COR-L47 (cell line): ENCODE measurements at places on chromosomes 13 and 19.

DNA sequence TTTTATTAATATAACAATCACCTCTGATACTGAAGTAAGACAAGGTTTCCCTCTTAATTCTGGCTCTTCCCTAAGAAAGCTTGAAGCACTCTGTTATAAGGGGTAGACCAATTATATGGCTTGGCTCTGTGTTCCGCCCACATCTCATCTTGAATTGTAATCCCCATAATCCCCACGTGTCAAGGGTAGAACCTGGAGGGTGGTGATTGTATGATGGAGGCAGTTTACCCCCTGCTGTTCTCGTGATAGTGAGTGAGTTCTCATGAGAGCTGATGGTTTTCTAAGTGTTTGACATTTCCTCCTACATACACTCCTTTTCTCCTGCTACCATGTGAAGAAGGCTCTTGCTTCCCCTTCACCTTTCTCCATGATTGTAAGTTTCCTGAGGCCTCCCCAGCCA is 363.8 kb upstream of the PCDH20 start:
- DNase-seq: no peak

DNA sequence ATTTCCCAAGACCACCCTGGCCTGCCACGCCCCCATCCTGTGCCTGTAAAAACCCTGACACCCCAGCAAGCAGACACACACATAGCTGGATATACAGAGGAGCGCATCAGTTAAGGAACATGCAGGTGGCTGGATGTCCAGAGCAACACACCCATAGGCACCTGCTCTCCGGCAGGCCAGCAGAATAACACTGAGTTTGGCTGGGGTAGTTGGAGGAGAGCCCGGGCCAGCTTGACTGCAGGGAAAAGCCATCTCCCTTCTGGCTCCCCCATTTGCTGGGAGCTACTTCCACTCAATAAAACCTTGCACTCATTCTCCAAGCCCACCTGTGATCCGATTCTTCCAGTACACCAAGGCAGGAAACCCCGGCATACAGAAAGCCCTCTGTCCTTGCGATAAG is 8.9 kb downstream of the RASL11A start:
- DNase-seq: no peak

GRCh38 chr19:38587562-38587961 is 30.2 kb downstream of the MAP4K1 start:
- no peak for DNase-seq

DNA sequence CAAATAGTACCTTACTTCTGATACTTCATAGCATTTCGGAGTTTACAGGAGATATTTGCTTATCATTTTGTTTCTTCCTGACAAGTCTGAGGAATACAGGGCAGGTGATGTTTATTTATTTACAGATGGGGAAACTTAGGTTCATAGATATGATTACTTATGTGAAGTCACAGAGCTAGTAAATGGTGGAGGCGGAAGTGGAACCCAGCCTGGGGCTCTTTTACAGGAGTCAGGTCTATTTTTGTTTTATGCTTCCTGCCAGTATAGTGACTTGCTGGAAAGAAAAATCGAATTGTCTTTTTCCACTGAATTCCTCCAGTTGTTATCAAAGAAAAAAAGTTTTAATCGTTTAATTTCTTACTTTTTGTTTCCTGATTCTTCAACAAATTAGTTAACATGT is 66.5 kb downstream of the DGKH start:
- no peak for DNase-seq

DNA sequence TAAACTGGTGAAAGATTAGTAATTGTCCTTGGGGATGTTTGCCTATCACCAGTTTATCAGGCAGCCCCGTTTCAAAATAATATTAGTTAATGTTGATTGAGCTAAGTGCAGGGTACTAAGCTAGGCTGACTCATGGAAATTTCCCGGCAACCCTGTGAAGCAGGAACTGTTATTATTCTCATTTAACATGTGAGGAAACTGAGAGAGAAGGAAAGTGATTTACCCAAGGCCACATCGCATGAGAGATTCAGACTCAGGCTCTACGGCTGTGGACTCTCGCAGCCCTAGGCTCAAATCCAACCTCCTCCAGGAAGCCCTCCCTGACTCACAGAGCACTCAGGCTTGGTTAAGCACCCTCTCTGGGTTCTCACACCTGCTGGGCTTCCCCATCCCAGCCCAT is 19.7 kb downstream of the CLPTM1 start:
- DNase-seq: no peak

DNA sequence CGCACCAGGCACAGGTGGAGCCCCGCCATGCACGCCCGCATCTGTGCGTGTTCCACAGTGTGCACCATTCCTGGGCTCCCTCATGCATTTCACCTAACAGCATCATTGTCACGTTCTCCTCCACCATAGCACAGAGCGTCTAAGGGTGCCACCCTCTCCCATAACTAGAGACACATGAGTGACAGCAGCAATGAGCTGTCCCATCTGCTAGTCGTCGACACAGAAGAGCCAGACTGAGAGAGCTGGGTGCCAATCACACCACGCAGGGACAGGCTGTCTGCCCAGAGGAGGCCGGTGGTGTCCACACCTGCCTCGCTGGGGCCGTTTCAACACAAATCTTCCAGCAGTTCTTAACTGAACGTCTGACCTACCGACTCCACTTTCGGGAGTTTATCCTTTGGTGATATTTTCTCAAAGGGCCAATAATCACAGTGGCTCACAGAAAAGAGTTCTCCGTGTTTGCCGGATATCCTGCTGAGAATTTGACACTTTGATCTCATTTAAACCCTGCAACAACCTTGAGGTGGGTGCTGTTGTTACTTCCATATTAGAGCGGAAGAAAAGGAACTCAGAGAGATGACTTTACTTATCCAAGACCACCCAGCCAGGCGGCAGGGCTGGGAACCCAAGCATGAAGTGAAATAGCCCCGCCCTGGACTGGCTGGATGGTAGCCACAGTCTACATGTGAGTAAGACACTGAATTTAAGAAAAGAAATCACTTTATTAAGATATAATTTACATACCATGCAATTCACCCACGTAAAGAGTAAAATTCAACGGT is 16.2 kb downstream of the CLEC11A start:
- no peak for DNase-seq

GRCh38 chr13:113839536-113840204 is 24.2 kb downstream of the GAS6 start:
- no peak for DNase-seq
